Gastroesophageal sphincter (tissue), 4 donors: ENCODE measurements at places on chromosomes 13 and 19.
A peak's percentile ranks its signal among the peaks of the same experiment; 100 is the strongest.

GRCh38 chr19:5115771-5116202 lies 146.9 kb downstream of the KDM4B start:
- no peak for ATAC-seq

- no peak for ATAC-seq
Observed at GRCh38 chr13:48253849-48254248, 20.8 kb downstream of the ITM2B start.

- no peak for ATAC-seq
Observed at GRCh38 chr19:1856345-1856697, 7.1 kb downstream of the KLF16 start.

DNA sequence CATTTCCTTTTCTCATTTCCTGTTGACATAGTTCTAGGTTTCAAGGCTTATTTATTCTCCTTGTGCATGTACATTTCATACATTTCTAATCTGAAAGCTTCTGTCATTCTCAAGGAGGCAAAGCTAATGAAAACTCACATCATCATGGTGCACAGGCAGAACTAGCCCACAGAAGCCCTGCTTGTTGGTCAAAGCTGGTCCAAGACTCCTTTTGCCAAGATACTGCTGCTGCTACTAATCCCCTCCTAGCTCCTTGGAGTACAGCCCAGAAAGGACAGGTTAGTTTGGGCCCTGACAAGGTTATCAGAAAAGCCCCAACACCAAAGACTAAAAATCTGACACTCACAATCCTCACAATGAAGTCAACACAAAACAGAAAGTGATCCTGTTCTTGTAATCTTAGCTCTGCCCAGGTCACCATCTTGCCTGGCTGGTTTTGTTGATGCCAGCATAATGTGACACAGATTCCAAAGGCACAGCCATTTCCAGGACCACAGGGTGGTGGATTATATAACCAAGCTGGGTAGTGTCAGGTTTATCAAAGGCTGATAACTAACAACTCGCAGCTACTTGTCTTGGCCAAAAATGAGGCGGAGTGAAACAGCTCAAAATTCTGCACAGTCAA lies 417.4 kb downstream of the NDFIP2 start:
- no peak for ATAC-seq

DNA sequence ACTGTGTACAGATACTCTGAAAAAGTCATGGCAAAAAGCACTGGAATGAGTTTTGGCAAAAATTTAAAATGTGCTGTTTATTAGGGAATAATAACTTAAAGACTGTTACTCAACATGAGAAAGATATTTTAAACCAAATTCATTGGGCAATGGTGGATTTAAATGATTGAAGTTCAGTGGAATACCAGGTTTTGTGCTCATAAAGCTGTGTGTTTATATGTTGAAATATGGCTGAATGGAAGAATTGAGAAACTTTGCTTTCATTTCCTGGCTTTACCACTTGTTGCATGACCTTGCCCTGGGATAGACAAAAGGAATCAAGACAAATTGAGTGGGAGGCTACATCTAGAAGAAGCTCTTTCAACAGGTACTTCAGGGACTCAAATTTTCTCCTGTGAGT lies 246.4 kb downstream of the GPC5 start:
- no peak for ATAC-seq

GRCh38 chr13:26943748-26944147 lies 183.2 kb upstream of the GPR12 start:
- no peak for ATAC-seq

GRCh38 chr19:7004313-7004931 lies 16.8 kb downstream of the MBD3L2B start:
- ATAC-seq = no peak

GRCh38 chr13:29959086-29959485 lies 108.7 kb upstream of the UBL3 start:
- ATAC-seq = no peak

DNA sequence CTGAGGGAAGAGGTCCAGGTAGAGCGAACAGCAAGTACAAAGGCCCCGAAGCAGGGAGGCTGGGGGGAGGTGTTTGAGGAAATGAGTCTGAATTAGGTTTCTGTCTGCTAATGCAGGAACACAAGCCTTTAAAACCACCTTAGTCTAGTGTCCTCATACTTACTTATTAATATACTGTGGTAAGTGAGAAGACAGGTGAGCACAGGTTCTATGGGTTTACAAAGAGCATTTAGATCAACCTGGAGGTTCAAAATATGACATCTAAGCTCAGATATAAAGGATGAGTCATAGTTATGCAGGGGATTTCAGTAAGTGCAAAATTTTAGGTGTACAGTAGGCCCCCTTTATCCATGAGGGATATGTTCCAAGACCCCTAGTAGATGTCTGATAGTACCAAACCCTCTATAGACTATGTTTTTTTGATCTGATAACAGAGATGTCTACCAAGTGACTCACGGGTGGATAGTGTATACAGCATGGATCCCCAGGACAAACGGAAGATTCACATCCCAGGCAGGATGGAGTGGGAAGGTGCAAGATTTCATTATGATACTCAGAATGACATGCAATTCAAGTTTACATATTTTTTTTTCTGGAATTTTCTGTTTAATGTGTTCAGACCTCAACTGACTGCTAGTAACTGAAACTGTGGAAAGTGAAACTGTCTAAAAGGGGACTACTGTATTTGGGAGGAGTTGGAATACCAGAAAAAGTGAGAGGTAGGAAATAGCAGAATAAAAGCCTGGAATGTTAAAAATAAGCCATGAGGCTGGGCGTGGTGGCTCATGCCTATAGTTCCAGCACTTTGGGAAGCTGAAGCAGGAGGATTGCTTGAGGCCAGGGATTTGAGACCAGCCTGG lies 18.2 kb upstream of the MED4 start:
- no peak for ATAC-seq

DNA sequence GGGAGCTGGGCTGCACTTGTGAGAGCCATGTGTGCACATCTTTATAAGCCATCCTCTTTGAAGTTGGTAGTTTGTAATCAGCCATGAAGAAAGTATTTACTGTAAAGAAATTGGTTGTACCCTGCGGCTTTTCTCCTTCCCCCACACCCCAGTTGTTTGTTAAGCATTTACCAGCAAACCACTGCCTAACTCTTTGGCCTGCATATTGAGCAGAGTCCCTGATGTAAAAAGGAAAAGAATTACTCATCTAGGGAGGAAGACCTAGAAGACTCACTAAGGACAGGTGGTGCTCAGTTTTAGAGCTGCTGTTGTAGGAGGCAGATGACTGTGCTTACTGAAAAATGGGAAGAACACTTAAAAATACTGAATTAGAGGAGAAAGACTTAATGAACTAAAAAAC lies 245.3 kb downstream of the PCCA start:
- ATAC-seq = no peak

DNA sequence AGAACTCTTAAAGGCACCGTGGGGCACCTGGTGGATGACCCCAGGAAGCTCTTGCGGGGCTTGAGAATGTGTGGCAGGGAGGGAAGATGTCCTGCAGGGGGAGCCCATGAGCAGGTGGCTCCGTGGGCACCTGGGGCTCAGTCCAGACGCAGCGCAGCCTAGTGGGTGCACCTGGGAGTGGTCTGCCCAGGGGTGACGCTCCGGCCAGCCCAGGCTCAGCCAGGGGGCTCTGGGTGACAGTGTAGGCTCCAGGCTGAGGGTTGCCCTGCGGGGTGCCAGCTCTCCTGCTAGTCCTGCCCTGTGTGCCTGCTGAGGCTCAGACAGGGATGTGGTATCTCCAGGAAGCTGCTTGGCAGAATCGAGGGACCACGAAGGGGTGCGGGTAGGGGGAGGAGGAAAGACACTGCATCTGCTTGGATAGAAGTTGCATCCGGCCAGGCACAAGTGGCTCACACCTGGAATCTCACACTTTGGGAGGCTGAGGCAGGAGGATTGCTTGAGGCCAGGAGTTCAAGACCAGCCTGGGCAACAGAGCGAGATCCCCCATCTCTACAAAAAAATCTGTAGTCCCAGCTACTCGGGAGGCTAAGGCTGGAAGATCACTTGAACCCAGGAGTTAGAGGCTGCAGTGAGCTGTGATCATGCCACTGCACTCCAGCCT lies 15.0 kb upstream of the PGLS start:
- peak; percentile 72 for ATAC-seq

GRCh38 chr13:110593430-110594130 lies 21.8 kb upstream of the NAXD start:
- peak; percentile 87 for ATAC-seq

DNA sequence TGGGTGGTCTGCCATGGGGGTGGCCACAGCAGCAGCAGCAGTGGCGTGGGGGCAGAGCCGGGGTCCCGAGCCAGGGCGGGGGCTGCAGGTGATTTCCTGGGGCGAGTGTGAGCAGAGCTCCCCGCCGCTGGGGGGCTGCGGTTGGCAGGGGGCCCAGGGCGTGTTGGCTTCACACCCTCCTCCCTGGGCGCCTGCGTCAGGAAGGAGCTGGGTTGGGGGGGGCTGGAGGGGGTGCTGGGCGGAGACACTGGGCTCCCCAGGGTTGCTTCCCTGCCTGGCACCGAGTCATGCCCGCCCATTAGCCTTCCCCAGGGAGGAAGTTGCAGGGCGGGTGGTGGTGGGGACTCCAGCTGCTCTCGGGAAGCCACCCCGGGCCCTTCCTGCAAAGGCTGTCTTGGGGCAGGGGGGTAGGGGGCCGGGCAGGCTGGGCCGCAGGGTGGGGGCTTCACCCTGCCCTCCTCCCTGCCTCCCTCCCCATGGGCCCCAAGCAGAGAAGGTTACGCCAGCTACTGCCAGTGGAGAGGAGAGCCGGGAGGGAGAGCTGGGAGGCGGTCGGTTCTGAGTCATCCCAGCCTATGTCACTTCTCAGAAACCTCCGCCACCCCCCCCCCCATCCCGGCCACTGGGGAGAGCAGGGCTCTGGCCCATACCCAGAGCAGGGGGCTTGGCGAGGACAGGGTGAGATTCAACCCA lies 4.6 kb downstream of the MIDN start:
- peak; percentile 62 for ATAC-seq

DNA sequence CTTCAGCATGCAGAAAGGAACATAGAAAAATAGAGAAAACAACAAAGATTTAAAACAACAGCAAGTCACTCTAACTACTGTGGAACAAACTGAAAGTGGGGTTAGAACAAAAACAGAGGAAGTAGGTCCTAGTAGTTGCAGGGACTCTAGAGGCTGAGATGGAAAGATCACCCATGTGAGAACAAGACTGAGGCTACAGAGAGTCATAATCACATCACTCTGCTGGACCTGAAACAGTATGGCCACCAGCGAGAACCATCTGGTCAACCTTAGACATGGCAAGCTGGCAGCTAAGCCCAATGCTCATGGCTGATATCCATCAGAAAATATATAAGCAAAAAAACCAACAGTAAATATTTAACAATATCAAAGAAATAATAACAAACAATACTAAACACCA lies 35.8 kb upstream of the ZNF724 start:
- ATAC-seq = no peak

DNA sequence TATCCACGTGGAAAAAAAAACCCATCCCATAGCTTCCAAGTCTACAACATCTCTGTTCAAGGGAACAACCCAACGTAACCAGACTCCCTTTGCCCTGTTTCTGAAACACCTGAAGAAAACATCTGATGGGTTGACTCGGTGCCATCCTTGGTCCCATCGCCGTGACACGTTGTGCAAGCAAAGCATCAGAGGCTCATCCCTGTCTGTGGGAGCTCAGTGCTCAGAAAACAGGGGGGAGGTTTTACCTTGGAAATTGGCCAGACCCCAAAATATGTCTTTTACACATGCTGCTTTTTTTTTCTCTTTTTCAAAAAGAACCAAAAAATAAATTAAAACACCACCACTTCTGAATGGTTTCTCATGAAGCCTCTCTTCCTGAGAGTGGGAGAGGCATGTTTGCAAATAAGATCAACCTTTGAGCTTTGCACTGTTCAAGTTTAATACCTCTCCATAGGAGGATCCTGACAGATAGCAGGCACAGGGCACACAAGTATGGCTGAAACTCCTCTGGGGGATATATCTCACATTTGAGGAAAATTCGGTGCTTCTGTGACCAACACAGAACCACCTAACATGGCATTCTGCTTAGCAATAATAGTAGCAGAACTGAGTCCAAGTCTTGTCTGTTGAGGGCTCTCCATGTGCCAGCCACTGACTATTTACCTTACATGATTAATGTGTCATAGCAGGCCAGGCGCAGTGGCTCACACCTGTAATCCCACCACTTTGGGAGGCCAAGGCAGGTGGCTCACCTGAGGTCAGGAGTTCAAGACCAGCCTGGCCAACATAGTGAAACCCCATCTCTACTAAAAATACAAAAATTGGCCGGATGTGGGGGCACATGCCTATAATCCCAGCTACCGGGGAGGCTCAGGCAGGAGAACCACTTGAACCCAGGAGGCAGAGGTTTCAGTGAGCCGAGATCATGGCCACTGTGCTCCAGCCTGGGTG lies 7.0 kb upstream of the PVR start:
- ATAC-seq = no peak

DNA sequence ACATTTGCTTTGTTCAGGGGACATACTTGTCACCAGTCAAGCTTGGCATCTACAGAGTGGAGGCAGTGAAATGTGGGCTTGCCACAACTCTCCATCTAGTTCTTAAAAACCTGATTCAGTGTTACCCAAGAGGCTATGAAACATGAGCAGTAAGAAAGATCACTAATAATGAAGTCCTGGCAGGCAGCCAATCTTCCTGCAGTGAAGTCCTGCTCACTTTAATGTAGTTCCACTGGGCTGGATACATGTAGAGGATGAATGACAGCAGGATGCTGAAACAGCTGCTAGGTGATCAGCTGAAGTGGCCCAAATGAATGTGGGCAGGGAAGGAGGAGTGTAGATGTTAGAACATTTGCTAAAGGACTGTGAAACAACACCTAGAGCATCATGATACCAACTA lies 1213.1 kb downstream of the OLFM4 start:
- ATAC-seq = no peak

DNA sequence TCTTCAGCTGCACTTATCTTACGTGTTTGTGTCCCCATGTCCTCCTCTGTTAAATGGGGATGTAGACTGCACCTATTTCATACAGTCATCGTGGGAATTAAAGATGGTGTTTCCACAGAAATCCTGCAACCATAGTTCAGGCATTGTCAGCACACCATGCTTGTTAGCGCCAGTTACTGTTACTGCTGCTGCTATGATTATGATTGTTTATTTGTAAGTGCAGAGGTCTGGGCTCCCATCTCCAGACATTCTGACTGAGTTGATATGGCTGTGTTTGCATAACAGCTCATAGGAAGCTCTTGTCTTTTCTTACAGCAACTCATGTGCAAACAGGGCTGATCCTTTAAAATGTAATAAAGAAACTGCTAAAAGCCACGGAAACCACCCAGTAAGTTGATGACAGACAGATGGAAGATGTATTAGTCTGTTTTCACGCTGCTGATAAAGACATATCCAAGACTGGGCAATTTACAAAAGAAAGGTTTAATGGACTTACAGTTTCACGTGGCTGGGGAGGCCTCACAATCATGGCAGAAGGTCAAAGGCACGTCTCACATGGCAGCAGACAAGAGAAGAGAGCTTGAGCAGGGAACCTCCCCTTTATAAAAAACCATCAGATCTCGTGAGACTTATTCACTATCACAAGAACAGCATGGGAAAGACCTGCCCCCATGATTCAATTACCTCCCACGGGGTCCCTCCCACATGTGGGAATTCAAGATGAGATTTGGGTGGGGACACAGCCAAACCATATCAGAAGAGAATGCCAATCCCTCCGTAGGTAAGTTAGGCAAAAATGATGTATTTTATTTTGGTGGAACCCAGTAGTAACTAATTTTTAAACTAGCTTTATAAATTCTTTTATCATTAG lies 1.6 kb downstream of the ZSCAN5A start:
- ATAC-seq = no peak

- ATAC-seq = peak; percentile 24
Observed at GRCh38 chr19:16316506-16316882, 8.1 kb upstream of the KLF2 start.

- no peak for ATAC-seq
Observed at GRCh38 chr13:89865164-89866064, 1482.1 kb upstream of the MIR17HG start.
